ENCODE measurements at places on chromosomes 13 and 19.

GRCh38 chr19:5684694-5685430, 4.0 kb downstream of the HSD11B1L start:
- no peak for DNase-seq

GRCh38 chr13:104773775-104774174, 1707.6 kb upstream of the SLC10A2 start:
- peak; percentile 44 for DNase-seq

GRCh38 chr19:4684312-4685095, 14.4 kb upstream of the MYDGF start:
- DNase-seq = peak; percentile 11

GRCh38 chr19:16377521-16377920, 52.9 kb downstream of the KLF2 start:
- no peak for DNase-seq

GRCh38 chr19:12956446-12957388, at the start of gene GADD45GIP1:
Gene GADD45GIP1, minus strand, starts transcription at chr19:12957223. Its CDS starts 11 bp downstream, at chr19:12957212.
- DNase-seq = no peak

- DNase-seq = no peak
Observed at GRCh38 chr19:5356918-5357317, 16.3 kb upstream of the PTPRS start.

DNA sequence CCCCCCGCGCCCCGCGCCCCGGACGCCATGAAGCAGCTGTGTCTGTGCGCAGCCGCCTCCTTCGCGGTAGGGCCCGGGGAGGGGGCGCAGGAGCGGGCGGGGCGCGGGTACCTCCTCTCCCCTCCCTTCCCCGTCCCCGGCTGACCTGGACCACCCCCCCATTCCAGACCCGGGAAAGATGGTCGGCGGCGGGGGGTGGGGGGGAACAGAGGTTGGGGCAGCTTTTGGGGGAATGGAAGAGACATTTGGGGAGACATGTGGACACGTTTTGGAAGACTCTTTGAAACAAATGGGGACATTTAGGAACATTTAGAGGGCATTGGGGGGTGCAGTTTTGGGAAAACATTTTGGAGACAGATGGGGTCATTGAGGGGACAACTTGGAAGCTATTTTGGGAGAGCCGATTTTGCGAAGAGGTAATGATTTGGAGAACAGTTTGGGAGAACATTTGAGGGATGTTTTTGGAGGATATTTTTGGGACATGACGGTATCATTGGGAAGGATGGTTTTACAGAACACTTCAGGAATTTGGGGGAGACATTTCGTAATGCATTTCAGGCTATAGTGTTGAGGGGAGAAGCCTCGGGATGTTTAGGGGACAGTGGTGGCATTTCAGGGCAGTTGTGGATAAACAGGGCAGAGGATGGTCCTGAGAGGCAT, 16.1 kb downstream of the ANKRD24 start:
- DNase-seq = no peak

DNA sequence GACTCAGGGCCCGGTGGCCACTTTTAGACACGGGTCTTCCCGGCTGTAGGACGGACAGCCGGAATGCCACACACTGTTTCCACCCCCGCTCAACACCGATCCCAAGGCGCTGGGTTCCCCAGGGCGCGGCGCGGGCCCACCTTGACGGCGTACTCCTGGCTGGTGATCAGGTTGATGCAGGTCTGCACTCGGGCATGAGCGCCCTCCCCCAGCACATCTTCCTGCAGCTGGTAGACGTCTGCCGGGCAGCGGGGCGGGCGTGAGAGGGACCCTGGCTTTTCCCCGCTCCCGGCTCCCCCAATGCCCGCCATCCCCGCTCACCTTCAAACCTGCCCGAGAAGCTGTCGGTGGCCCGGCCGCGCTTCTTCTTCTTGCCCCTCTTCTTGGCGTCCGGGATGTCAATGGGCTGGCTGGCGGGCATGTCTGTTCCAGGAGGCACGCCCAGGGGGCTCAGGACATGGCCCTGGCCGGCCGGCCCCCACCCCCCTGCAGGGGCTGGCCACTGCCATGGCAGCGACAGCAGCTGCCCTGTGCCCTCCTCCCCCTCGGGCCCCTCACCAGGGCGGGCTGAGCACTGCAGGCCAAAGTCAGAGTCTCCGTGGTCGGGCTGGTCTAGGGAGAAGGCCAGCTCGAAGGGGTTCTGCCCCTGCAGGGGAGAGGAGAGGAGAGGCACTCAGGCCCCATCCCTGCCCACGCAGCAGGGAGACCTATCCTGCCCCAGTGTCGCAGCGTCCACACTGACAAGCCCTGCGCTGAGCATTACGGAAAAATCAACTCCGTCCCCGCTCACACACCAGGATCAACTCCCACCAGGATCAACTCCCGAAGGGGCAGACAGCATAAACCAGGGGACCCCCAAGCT, 4.8 kb downstream of the MKNK2 start:
- no peak for DNase-seq

DNA sequence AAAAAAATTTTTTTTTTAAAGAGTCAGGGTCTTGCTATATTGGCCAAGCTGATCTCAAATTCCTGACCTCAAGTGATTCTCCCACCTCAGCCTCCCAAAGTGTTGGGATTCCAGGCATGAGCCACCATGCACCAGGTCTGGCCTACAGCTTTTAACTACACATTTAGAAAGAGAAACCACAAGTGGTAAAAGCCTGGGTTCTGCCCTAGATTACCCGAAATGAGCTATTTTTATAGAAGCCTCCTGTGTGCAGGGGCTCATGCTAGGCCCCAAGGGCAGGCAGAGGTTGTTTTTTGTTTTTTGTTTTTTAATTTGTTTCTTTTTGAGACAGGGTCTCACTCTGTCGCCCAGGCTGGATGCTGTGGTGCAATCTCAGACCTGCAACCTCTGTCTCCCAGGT, 14.0 kb upstream of the MYADM start:
- DNase-seq = no peak

GRCh38 chr19:6532244-6532999, 1.6 kb downstream of the TNFSF9 start:
- no peak for DNase-seq

DNA sequence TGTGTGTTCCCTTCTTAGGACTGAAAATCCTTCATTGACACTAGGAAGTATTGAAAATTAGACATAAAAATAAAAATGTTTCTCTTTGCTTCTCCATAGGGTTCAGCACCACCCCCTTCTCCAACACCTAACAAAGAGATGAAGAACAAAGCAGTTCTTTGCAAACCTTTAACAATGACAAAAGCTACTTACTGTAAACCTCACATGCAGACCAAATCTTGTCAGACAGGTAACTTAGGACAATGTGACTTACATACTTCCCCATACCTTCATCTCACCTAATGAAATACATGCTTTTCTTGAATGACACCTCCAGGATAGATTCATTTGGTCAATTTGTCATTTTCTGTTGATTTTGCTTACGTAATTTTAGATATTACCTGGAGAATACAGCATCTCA, 99.9 kb downstream of the ZMYM2 start:
- DNase-seq = no peak

DNA sequence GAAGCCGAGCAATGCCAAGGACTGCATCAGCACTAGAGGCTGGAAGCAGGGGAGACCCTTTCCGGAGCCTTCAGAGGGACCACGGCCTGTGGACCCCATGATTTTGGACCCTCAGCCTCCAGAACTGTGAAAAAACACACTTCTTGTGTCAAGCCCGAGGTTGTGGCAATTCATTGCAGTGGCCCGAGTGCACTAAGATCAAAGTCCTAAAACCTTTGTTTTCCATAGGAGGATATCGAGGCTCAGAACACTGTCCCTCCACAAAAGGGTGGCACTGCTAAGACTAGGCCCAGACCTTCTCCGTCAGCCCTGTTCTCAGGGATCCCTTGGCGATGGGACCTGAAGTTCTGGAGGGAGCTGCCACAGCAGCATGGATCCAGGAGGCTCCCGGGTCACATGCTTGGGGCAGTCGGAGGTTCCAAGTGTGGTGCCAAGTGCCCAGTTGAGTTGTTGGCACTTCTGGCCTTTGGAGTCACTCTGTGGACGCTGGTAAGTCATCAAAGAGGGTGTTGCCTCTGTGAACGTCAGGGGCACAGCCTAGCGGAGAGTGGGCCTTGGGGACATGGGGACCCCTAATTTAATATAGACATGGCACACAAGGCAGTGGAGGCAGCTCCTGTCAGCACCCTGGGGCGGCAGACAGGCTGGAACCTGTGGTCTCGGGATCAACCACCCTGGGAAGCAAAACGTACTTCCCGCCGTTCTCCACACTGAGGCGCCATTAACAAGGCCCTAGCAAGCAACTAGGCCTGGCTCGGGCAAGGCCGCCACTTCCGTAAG, 199.2 kb downstream of the COL4A1 start:
- DNase-seq = no peak

- DNase-seq = peak; percentile 7
Observed at GRCh38 chr13:53198017-53198416, 169.4 kb downstream of the OLFM4 start.

GRCh38 chr19:4391306-4391693, 9.0 kb downstream of the SH3GL1 start:
- no peak for DNase-seq

GRCh38 chr19:9945319-9945966, 9.1 kb upstream of the OLFM2 start:
- DNase-seq = peak; percentile 60

DNA sequence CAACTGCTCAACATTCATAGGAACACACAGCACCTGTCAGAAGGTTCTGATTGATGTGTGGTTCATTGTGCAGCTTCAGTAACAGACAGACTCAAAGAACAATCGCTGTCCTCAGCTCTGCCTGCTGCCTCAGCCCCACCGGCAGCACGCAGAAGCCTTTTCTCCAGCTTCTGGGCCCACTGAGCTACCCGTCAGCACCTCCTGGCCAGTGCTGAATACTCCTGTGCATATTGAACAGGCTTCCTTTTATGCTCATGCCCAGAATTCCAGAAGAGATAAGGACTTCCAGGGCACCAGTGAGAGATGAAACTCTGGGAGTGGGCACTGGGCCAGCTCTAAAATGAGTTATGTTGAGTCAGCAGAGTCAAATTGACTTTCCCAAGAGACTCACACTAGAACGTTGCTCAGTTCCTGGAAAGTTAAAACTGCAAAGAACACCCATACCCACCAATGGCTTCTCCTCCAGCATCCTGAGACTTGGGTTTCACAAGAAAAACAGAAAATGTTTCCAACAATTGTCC, 119.3 kb downstream of the COL4A1 start:
- no peak for DNase-seq

GRCh38 chr19:10206226-10206885, 11.6 kb upstream of the DNMT1 start:
- DNase-seq = no peak

DNA sequence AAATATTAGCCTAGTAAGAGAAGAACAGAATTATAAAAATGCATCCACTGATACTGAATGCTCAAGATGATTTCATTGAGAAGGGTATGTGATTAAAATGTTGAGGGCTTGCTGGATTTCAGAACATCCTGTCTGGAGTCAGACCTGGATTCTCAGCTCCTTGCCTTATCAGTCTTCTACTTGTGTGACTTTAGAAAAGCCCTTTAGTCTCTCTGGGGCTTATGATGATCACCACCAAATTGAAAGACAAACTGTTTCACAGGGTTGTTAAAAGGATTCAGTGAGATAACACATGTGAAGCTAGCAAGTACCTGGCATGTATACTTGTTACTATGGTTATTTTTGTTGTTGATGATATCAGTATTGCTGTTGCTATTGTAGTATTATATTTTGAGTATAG, 118.4 kb downstream of the GPC6 start:
- no peak for DNase-seq

DNA sequence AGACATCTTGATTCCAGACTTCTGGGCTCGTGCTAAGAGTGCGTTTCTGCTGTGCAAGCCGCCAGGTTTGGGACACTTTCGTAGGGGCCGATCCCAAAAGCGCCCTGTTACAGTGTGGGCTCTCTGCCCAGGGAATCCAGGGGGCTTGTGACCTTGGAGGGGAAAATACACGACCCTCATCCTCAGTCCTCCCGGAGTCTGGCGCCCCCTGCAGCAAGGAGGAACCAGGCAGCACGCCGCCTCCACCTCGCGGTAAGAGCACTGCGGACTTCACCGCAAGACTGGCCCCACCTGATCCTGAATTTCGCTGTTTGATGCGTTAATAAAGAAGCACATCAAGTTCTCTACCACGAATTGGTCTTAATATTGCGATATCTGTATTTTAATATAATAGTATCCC, 5.2 kb downstream of the POLRMT start:
- no peak for DNase-seq

- DNase-seq = no peak
Observed at GRCh38 chr13:80101040-80101439, 239.9 kb downstream of the SPRY2 start.

DNA sequence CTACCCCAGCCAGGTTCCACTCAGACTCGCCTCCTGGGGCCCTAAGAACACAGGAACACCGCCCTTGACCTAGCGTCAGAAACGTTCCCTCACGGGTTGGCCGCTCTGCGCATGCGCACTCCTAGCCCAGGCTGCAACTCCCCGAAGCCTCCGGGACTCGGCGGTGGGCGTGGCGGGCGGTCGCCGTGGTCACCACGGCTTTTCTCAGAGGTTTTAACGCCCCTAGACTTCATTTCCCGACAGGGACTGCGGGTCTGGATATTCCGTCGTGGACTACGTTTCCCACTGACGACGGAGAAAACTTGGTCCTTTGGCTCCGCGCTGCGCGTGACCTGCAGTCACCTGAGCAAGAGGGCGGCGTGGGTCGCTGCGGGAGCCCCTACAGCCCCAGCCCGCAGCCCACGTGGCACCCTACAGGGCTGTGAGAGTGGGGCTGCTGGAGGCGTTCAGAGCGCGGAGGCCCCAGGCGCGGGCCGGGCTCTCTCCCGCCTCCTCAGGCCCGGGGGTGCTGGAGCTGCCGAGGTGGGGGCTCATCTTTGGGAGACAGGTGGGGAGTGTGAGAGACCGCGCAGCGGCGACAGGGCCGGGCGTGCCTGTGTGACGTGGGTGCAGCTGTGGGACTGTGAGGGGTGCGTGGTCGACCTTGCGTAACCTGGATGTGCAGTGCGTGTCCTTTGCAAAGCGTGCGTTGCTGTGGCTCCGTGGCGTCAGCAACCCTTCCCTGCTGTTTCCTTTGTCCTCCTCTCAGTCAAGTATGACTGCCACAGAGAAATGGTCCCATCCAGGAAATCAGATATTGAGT, 38.0 kb upstream of the ZNF573 start:
- DNase-seq = peak; percentile 31

- DNase-seq = no peak
Observed at GRCh38 chr19:45179072-45179891, 698 bp downstream of the BLOC1S3 start.

DNA sequence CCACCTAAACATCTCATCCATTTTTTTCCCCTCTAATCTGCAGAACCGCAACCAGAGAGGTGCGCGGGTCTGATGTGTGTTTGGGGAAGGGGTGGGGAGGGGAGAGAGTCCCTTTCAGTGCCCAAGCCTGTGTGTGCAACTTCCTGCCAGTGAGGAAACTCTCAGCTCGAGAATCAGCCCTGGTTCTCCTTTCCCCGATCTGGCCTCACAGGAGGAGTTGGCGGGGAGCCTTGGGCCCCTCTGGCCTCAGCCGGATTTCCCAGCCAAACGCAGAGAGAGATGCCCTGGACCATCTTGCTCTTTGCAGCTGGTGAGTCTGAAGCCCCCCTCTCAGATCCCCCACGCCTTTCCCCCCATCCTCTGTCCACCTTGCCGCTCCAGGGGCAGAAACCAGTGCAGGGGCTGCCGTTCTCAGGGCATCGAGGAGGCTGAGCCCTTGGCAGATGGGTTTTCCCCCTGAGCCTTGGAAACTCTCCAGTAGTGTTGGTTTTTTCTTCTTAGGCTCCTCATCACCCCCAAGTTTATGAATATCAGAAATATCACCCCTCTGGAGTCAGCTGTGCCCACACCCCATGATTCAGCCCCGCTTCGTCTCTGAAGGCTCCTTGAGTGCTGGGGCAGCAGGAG, at the start of gene C19orf38:
C19orf38 (plus strand) TSS at position 186 of the 627 bp plus-strand sequence; CDS start at position 280, 94 bp downstream.
- no peak for DNase-seq

Measured in pons (tissue), 1 donor.